ENCODE measurements at places on chromosomes 3 and 15.

DNA sequence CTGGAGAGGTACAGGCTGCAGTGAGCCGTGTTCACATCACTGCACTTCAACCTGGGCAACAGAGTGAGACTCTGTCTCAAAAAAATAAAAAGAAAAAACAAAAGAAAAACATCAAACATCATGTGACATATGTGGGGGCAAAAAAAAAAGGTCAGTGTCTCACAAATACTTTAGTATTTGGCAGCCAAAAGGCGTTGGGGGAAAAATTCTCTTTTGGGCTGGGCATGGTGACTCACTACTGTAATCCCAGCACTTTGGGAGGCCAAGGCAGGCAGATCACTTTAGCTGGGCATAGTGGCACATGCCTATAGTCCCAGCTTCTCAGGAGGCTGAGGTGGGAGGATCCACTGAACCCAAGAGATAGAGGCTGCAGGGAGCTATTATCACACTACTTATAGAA, 47.6 kb downstream of the TMCC1 start:
- no peak for DNase-seq

GRCh38 chr3:131007782-131008181, 18.8 kb downstream of the ASTE1 start:
- DNase-seq: no peak

DNA sequence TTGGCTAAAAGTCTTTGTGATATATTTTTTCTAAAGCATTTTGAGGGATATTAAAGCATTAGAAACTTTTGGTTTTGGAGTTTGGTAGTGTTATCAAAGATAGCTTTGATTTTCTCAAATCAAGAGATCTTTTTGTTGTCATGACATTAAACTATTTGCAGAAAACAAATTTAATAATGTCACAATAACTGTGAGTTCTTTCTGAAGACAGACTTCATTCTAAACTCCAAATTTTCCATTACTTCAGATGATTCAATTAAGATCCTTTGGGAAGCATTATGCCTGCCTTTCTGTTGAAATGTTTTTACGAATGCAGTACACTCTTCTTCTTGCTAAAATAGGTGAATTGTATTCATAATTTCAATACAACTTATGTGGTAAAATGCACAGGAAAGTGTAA, 145.4 kb downstream of the ALCAM start:
- DNase-seq: no peak

DNA sequence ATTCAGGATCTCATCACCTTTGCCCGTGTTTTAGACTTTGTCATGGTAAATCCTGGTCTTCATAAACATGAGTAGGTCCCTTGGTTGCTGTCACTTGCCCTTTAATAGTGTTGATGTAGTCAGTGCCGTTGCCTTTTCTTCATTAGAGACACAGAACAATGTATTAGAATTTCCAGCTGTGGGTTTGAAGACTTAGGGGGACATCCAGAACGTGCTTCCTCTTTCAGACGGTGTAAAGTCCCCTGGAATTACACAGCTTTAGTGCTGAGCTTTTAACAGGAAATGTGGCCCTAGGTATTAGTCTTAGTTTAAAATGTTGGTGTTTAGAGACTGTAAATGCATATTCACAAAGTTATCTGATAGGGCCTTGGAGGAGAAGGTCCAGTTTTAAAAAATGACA, 8.8 kb upstream of the LRCH3 start:
- no peak for DNase-seq

DNA sequence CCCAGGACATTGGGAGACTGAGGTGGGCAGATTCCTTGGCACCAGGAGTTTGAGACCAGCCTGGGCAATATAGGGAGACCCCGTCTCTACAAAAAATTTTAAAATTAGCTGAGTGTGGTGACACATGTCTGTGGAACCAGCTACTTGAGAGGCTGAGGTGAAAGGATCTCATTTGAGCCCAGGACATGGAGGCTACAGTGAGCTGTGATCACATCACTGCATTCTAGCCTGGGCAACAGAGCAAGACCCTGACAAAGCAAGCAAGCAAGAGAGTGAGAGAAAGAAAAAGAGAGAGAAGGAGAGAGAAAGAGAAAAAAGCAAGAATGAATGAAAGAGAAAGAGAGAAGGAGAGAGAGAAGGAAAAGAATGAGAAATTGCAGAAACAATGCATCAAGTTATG, 52.1 kb upstream of the CSPG5 start:
- no peak for DNase-seq

DNA sequence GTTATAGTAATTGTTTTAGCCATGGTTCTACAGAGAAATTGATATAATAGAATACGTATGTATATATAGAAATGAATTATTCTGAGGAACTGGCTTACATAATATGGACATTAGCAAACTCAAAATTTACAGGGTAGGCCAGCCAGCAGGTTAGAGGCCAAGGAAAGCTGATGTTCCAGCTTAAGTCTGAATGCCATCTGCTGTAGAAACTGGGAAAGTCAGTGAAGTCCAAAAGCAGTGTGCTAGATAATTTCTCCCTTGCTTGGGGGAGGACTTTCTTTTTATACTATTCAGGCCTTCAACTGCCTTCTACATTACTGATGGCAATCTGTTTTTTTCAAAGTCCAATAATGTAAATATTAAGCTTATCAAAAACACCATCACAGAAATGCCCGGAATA, 1174.7 kb downstream of the ZPLD1 start:
- no peak for DNase-seq

DNA sequence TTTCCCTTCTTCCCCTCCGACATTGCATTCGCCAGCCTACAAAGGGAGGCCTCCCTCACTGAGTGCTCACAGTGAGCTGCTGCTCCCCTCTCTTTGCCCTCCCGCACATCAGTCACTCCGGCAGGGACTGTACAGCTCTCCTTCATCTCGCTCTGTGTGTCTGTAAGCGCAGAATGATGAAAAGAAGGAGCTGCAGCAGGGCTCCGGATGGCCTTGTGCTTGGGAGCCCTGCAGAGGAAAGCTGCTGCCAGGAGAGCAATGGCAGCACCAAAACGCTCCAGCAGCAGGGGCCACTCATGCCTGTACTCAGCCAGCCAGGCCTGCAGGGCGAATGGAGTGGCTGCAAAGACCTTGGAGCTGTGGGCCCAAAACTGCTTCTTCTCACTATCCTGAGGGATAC, 107.0 kb upstream of the NSMCE3 start:
- DNase-seq: no peak

All from suppressor macrophage (primary cell).